ENCODE measurements at places on chromosomes 12 and 14.

DNA sequence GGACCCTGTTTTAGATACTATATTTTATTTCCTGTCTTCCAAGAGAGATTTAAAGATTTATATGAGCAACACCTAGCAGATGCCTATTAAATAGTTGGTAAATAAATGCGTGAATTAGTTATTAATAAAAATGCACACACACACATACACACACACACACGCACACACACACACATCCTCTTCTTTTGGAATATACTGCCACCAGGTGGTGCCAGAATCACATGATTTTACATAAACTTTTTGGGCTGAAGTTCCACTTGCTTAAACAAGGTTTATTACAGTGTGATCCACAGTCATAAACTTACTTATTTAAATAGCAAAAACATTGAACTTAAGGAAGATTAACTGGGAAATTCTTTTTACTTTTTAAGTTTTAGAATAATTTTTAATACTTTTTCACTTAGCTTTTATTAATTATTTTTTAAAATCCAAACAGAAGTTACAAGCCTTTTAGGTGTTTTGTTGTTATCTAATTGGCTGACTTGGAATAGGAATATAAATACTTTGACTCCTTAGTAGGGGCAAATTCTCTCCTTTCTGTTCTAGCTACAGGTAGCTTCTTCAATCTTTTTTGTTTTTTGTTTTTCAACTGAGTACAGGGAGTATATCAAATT, 17.5 kb downstream of the RAD51B start:
- peak; percentile 58 for DNase-seq

GRCh38 chr14:77055306-77055705, 26.8 kb upstream of the IRF2BPL start:
- peak; percentile 28 for DNase-seq

DNA sequence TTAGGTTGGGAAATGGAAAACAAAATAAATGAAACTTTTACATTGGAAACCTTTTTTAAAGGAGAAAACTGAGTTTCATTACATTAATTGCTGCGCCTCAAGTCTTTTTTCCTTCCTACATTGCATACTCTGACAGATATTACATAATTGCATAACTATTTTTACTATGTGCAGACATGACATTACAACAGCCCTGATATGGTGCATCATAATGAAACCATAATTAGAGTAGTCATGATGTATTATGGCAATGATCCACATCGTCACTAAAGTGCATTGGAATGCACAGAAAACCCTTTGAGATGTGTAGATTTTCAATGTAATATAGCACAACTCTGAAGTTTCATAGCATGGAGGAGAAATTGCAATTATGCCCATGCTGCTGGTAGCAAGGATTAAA, 217.8 kb upstream of the NPAS3 start:
- DNase-seq = no peak

DNA sequence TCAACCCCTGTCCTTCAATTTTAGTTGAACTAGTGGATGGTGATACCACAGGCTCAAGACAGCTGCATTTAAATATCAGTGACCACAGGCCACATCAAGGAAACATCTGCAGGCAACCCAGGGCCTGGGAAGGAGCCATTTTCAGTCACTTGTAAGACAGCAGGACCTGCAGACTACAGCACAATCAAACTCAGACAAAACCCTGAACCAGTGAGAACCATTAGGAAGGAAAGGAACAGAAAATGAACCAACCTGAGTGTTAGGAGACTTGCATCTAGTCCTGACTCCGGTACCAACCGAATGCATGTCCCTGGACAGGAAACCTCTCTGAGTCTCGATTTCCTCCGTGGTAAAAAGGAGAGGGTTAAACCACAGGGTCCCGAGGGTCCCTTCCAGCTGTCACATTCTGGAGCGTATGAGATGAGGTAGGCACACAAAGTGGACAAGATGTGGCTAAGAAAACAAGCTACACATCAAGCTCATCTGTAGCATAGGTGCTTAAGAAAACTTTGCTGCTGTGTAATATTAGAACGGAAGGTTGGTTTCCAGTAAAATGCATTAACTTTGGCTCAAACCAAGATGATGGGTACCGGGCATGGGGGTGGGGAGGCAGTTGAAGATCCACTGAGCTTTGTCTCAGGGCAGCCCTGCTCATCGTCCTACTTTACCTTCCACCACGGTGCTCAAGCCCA, 1.6 kb upstream of the CDKN1B start:
- peak; percentile 48 for DNase-seq

DNA sequence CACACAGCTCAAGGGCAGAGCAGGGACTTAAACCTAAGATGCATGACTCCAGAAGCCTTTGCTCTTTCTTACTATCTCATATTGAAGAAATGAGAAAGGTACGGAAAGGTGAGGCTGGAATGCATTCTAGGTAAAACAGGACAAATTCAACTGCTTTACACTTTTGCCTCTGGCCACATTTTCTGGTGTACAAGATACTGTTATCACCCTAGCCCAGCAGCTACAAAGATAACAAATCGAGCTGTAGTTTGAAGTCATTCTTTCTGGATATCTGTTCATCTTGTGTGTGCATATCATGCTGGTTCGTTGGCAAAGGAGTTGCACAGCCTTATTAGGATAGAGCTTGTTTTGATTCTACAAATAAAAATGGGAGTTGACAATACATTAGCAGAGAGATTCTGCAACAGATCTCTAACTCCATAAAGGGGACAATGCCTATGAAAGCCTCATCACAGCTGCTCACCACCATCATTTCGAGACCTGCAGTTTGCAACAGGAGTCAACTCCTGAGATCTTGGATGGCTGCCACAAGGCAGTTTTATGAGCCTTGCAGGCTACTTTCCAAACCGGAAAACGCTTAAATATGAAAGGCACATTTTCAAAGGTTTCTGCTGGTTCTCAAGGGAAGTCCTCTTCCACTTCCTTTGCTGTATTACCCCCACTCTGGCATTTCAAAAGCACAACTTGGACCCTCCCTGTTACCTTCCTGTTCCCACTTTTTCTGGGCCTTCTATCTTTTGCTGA, 64.9 kb downstream of the STXBP6 start:
- DNase-seq = no peak

DNA sequence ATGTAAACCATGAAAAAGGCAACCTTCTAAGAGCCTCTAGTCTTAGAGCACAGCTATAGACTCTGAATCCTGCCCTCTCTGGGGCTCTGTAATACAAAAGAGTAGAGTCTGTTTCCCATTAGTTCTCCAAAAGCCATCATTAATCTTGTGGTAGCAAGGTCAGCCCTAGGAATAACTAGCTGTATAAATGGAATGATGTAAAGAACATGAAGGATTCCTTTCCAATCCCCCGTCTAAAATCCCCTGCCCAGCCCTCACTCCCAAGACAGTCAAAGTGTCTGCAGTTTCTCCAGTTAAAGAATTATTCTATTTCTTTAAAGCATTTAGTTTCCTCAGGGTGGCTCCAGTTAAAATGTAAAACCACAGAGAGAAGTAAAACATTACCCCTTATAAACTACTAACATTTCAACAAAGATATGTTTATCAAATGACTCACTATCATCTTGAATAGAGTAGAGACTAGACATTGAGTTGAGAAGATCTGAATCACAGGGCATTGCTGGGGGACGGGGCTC, 104.2 kb downstream of the ST8SIA1 start:
- no peak for DNase-seq

- DNase-seq = no peak
These were observed 46.5 kb upstream of the TSPAN11 start for GRCh38 chr12:30880061-30880460.

GRCh38 chr12:63508543-63508942, 159.8 kb downstream of the DPY19L2 start:
- DNase-seq = no peak

DNA sequence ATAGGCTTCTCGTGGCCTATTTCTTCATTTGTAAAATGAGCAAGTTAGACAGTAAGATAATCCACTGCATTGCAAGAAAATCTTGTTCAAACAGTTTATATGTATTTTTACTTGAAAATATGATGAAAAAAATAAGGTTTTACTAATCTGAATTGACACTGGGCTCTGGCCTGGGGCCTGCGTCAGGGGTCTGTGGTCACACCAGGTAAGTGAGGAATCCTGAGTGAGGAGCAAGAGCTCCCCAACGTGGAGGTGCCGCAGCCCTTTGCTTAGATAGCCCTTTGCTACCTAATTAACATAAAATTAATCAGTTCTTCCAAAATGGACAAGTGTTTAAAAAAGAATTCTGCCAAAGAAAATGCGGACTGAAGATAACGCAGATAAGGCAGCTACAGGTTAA, 39.1 kb upstream of the STAB2 start:
- no peak for DNase-seq

GRCh38 chr14:67170660-67171059, 18.6 kb upstream of the GARIN2 start:
- no peak for DNase-seq

DNA sequence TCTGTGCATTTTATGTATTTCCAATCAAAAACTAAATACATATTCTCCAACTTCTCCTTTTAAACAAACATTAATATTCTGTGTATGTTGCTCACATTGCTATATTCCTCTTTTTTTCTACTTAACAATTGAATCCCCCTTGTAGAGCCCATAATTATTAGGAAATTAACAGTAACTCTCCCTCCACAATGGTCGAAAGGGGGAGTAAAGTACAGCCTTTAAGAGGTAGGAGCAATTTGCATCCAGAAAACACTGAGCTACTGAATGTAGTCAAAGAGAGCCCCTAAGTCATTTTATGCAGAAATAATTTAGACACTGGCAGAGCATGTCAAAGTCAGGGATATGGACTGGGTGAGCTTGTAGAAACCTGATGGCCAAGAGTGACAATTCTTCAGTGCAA, 57.2 kb upstream of the SCN8A start:
- no peak for DNase-seq

Measured in CD4-positive, alpha-beta T cell treated with Interleukin-6 at 100 ng/mL for 8 hours (primary cell).